ENCODE measurements at places on chromosomes 1 and 21.

- no peak for DNase-seq
Measured at GRCh38 chr1:55214934-55215193, 300 bp downstream of the USP24 start.

DNA sequence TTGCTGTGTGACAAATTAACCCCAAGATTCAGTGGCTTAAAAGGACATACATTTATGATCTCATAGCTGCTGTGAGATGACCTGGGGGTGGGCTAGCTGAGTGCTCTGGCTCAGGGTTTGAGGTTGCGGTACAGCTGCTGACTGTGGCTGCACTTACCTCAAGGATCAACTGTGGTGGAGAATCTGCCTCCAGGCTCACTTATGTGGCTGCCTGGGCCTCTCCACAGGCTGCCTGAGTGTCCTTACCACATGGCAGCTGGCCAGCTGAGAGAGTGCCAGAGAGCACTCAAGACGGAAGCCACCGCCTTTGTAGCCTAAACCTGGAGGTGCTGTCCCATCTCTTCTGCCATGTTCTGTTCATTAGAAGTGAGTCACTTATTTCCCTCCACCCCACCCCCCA lies 5.7 kb downstream of the LRRC71 start:
- DNase-seq, result no peak

DNA sequence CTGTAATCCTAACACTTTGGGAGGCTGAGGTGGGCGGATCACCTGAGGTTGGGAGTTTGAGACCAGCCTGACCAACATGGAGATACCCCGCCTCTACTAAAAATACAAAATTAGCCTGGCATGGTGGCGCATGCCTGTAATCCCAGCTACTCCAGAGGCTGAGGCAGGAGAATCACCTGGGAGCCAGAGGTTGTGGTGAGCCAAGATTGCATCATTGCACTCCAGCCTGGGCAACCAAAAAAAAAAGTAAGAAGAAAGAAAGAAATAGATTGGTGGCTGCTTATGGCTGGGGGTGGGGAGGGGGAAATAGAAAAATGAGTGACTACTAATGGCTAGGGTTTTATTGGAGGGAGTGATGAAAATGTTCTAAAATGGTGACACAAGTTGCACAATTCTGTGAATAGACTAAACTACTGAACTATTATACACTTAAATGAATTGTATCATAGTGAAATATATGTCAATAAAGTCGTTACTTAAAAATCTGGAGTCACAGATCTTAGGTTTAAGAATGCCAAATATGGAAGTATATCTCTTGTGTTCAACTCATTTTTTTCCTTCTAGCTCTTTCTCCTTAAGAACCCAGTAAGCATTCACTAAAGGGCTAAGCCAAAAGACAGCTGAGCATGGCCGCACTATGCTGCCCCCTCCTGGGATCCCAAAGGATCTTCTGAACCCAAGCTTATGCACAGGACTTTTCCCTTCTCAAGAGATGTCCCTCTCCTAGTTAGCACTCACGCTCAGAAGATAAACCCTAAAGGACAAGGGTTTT lies 3.2 kb upstream of the NPL start:
- peak; percentile 36 for DNase-seq

- peak; percentile 31 for DNase-seq
Measured at GRCh38 chr21:42423197-42423675, 19.5 kb downstream of the UBASH3A start.

DNA sequence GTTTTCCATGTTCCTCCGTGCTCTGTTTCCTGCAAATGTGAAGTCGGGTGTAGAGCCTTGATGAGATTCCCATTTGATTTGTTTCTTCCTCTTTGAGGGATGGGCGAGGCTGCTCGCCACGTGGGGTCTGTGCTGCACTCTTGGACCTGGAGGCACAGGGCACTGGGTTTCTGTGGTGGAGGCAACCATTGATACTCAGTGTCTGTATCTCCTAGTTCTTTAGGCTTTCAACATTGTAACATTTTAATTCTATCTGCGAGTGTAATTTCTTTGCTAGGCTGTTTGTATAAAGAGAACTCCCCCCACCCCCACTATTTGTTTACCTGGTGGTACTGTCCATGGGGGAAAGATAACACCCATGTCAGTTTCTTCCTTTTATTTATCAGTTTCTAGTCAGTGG lies 52.3 kb downstream of the GALNT2 start:
- no peak for DNase-seq

DNA sequence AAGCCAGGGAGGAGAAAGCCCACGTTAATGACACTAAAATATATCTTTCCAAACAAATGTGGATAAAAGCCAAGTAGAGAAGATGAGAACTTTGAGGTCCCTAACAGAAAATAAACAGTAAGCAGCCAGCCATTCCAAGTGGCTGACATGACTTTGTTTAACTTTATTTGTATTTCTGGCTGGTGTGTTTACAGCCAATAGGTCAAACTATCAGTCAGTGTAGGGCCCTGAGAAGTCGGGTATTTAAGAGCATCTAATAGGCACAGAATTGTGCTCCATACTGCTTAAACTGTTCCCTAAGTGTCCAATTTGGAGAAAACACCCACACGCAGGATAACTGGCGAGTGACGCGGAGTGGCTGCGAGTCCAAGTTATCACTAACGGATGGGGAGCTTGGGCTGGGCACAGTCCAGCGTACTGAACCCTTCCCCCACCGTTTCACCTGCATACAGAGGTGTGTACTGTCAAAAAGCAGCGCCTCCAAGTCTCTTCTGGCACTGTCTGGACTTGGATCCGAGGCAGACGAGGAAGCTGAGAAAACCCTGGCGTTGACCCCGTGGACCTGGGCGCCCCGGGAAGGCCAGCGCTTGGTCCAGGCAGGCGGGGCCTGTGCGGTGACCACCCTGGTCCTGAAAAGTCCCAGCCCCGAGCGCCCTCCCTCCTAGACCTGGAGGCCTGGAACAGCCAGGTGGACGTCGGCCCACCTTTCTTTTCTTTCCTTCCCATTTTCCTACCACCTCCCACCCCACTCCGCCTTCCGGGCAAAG lies 662 bp upstream of the LGALS8 start:
- no peak for DNase-seq

DNA sequence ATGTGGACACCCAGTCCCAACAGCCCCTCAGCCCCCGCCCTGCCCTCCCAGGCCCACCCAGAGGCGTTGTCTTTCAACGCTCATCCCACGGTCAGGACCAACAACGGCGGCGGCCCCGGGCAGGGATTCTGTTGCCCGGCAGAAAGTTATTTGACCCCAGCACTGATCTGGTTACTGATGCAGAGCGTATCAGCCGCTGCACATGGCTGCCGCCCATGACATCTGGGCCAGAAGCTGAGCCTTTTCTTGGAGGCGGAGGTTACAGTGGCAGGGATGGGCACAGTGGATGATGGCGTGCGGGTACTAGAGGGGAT lies 127.1 kb upstream of the ARHGEF16 start:
- DNase-seq, result no peak

- no peak for DNase-seq
Measured at GRCh38 chr1:20031836-20032235, 38.2 kb upstream of the PLA2G5 start.

- no peak for DNase-seq
Measured at GRCh38 chr1:80633947-80634706, 1166.6 kb upstream of the ADGRL2 start.

DNA sequence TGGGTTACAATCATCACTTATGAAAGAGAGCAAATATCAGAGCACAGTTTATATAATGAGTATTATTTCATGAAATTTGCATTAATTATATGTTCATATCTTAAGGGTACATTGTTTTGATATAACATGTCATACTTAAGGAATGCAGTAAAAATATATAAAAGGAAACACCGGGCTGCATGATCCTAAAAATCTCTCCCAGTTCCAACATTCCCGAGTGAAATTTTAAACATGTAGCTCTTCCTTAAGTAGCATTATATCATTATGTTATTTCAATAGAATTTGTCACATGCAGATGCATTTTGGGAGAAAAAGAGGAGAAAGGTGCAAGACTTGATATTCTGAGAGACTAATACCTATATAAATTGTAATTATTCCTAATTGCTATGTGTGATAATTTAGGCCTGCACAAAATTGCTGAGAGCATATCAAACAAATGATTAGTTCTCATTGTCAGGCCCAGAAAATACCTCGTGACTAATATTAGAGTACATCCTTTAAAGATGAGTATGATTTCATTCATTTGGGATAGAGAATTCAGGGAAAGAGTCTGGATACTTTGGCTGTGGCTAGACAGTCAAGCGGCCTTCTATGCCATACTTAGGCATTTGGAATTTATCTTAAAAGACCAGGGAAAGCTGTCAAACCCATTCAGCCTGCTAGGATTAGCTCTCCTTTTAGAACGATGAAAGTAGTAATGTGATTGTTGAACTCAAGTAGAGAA lies 86.8 kb downstream of the ADGRL2 start:
- no peak for DNase-seq

- no peak for DNase-seq
Measured at GRCh38 chr21:40832316-40832715, 14.6 kb downstream of the DSCAM start.

- DNase-seq, result no peak
Measured at GRCh38 chr1:51445351-51446090, 73.5 kb downstream of the EPS15 start.

GRCh38 chr1:12063141-12064072 lies at the start of gene TNFRSF8:
TSS of gene TNFRSF8 (plus strand) at chr1:12063303. CDS start at chr1:12063599, 296 bp downstream.
- no peak for DNase-seq

- no peak for DNase-seq
Measured at GRCh38 chr1:78136680-78137079, 90.9 kb downstream of the GIPC2 start.

- DNase-seq, result peak; percentile 2
Measured at GRCh38 chr1:205210756-205211168, 740 bp downstream of the DSTYK start.

DNA sequence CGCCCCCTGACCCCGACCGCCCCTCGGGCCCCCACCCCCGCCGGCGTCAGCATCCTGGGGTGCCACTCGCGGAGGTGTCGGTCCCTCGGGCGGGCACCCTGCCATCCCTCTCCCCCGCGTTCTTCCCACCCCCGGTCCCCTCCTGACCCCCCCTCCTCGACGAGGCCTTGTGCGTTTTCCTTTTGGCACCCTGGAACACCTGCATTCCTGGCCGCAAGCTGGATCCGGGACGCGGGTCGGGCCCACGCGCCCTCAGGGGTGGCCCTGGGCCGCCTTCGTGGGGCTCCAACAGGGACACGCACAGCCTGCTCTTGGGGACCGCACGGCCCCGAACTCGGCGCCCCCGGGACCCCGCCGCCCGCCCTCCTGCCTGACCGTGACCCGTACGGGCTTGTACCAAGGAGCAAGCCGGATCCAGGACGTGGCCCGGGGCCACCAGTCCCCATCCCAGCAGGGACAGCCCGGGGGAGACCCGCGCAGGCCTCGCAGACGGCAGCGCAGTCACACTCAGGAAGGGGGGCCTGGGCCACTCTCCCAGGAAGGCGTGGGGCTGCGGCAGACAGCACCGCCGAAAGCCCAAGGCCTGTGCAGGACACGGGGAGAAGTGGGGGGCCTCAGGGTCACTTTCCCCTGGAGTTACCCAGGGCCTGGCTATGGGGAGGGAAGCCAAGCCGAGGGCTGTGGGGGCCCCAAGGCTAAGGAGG lies 579 bp upstream of the SLC19A1 start:
- DNase-seq, result no peak

DNA sequence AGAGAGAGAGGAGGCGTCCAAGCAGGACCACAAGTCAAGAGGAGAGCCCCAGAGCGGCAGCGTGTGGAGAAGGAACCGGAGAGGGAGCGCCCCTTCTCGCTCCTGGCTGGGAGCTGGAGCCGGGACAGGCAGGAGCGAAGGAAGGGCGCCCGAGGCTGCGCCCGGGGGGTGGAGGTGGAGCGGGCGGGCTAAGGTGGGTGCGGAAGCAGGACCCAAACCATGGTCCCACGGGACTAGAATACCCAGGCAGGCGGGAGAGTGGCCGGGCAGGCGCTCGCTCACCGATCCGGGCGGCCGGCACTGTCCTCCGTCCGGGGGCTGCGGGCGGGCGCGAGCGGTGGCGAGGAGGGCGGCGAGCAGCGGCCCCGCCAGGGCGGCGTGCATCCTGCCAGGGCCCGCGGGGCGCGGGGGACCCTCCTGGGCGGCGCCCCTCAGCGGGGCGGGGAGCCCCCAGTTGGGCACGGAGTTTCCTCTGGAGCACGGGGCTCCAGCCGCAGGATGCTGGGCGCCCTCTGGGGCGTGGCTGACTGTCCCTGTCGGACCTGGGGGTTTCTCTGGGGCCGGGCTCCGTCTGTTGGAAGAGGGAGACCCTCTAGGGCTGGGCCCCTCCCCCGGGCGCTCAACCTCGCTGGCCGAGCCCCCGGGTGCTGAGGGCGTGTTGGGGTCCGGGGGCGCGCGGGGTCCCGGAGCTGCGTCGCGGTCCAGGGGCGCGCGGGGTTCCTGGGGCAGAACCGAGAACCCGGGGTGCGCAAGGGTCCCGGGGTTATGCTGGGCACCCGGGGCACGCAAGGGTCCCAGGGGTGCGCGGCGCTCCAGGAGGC lies 569 bp downstream of the TRABD2B start:
- DNase-seq, result no peak

All from CD4-positive, alpha-beta T cell treated with Interleukin-1 beta for 1 hour (primary cell).